ENCODE measurements at places on chromosomes 1 and 21.

DNA sequence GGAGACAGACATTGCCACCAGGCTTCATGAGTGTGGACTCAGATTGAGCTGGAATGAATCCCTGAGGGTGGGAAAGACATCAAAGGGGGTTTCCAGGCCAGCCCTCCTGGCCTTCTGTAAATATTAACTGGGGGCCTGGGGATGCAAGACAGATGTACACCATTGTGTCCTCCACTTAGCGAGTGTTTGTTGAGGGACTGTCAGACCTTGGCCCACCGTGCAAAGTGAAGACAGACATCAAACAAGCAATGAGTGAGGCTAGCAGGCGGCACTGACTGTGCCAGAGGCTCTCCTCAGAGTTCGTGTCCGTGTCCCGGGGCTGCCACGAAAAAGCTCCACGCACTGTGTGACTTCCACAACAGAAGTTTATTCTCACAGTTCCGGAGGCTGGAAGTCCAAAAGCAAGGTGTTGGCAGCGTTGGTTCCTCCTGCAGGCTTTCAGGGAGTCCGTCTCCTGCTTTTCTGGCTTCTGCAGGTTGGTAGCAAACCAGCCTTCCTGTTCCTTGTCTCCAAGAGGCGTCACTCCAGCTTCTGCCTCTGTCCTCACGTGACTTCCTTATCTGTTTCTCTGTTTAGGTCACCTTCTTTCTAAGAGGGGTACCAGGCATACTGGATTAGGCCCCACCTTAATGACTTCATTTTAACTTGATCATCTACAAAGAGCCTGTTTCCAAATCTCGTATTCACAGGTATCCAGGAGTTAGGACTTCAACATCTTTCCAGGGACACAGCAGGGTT lies 59.1 kb downstream of the DISP3 start:
- DNase-seq = no peak

DNA sequence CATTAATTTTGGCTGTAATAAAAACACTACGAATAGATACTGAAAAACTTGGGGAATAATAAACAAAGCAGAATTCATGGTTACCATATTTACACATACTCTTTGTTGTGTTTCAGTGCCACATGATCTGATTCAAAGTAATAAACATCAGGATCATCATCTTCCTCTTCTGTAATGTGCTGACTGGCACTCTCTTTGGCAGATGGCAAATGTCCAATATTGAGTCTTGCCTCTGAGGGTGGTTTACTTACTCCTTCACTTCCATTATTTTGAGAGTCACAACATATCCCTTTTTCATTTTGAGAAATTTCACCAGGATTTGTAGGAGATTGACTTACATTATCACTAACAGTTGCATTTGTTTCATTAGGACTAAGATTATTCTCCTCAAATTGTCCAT lies 50.7 kb downstream of the ZZZ3 start:
- no peak for DNase-seq

- peak; percentile 16 for DNase-seq
These were observed 821 bp downstream of the PHC2 start for GRCh38 chr1:33429856-33430691.

DNA sequence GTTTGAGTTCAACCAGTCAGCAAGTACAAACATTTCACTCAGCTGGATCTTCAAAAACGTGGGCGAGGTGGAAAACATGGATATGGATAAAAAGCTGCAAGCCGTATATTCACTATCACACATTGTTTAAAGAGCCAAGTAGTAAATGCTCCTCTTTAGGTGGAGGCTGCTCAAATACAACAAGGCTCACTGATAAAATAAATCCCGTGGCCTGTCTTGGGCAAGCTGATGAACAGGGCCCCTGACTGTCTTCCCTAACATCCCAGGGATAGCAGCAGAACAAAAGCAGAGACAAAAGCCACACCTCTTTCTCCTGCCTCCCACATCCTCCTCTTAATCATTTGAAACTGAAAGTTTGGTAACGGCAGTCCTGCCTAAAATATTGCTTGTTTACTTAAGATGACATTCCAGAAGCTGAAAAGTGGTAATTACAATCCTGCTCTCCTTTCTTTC lies 357.7 kb downstream of the TTLL7 start:
- DNase-seq = no peak
